Putamen (tissue), 1 donor: ENCODE measurements at places on chromosomes 12 and 14.

GRCh38 chr14:59688224-59689170 is 111.9 kb upstream of the CCDC175 start:
- DNase-seq: no peak

GRCh38 chr12:40376533-40377267 is 151.9 kb downstream of the LRRK2 start:
- DNase-seq: no peak

- no peak for DNase-seq
Observed at GRCh38 chr14:92510972-92511371, 2.6 kb upstream of the RIN3 start.

DNA sequence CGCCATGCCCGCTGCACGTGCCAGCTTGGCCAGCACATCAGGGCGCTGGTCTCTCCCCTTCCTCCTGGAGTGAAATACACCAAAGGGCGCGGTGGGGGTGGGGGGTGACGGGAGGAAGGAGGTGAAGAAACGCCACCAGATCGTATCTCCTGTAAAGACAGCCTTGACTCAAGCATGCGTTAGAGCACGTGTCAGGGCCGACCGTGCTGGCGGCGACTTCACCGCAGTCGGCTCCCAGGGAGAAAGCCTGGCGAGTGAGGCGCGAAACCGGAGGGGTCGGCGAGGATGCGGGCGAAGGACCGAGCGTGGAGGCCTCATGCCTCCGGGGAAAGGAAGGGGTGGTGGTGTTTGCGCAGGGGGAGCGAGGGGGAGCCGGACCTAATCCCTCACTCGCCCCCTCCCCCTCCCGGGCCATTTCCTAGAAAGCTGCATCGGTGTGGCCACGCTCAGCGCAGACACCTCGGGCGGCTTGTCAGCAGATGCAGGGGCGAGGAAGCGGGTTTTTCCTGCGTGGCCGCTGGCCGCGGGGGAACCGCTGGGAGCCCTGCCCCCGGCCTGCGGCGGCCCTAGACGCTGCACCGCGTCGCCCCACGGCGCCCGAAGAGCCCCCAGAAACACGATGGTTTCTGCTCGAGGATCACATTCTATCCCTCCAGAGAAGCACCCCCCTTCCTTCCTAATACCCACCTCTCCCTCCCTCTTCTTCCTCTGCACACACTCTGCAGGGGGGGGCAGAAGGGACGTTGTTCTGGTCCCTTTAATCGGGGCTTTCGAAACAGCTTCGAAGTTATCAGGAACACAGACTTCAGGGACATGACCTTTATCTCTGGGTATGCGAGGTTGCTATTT is 914 bp upstream of the CCND2 start:
- no peak for DNase-seq

- peak; percentile 13 for DNase-seq
Observed at GRCh38 chr12:128914908-128915563, 61.8 kb downstream of the GLT1D1 start.

GRCh38 chr14:101175731-101176534 is 272.4 kb upstream of the RTL1 start:
- no peak for DNase-seq
